ENCODE measurements at places on chromosomes 1 and 21.

DNA sequence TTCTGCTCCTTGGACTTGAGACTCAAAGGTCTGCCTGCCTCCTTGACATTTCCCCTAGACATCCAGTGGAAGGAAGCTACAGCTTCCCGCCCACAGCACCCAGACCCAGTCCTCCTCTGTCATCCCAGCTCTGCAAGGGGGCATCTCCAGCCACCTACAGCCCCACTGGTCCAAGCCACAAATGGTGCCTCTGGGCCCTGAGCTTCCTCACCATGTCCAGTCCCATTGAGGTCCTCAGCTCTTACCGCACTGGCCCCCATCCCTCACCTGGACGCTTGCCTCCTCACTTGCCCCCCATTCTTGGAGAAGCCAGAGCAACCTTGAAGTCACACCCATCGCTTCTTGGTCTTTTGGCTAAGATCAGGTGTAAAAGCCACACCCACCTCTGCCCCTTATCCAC is 13.2 kb downstream of the PODN start:
- no peak for DNase-seq

GRCh38 chr1:237671935-237672334 is 218.8 kb downstream of the ZP4 start:
- DNase-seq, result no peak

DNA sequence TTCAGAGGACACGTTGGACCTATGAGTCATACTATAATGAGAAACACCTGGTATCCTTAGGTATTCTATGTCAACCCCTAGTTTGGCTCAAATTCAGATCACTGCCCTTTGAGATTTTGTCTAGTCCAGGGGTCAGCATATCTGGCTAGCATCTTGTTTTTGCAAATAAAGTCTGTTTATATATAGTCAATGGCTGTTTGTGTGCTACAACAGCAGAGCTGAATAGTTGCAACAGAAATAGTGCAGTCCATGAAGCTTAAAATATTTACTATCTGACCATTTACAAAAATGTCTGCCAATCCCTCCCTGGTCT is 48.5 kb upstream of the EDEM3 start:
- DNase-seq, result no peak

GRCh38 chr1:90501281-90501680 is 215.8 kb downstream of the BARHL2 start:
- DNase-seq, result no peak

- no peak for DNase-seq
These were observed 45.6 kb downstream of the SUCO start for GRCh38 chr1:172578586-172578985.

DNA sequence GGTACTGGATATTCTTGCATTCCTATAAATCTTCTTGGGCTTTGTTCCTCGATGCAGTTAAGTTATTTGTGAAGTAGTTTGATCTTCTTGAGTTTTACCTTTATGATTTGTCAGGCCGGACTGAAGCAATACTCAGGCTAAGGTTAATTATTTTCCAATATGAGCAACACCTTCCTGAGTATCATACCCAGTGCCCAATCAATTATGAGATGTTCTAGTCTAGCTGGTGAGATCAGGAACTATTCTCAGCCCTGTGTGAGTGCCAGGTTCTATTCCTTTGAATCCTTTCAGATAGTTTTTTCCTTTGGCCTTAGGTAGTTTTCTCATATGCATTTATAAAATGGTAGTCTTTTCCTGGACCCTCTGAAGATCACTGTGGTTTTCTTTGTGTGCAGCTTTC is 92.5 kb downstream of the SCMH1 start:
- no peak for DNase-seq

GRCh38 chr1:205444931-205445645 is 10.8 kb downstream of the BLACAT1 start:
- no peak for DNase-seq

All from activated CD8-positive, alpha-beta memory T cell treated with anti-CD3 and anti-CD28 coated beads for 48 hours (primary cell).